ENCODE measurements at places on chromosomes 2 and 18.

DNA sequence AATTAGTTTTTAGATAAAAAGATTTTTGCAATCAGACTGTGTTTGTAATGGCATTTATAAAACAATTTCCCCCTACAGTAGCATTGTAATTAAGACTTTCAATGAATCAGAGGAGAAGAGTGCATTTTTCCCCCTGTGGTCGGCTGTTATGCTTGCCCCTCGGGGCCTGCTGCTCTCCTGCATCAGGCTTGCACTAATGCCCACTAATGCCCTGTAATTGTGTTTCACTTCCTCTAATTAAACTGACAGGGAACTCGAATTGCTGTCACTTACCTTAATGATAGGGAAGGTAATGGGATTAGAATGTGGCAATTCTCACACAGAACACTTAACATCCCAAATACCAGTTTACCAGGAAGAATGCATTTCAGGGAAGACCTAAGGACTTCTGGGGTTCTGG lies 61.2 kb upstream of the LRRTM1 start:
- DNase-seq: no peak

GRCh38 chr2:105943977-105944376 lies 199.3 kb downstream of the NCK2 start:
- no peak for DNase-seq

DNA sequence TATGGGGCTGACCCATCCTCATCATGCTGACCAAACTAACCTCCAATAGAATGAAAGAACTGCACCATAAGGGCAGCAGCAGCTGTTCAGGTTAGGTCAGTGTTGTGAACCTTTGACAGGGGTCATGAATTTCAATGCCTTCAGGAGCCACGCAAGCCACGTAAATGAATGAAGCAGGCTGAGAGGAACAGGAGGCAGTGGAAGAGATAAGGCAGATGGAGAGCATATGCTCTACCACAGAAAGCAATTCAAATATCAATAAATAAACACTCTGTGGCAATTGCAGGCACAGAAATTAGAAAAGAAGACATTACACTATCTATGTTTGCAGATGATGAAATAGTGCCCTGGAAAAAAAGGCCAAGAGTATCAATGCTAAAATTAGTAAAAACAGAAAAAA lies 56.3 kb downstream of the SCG2 start:
- DNase-seq: no peak

DNA sequence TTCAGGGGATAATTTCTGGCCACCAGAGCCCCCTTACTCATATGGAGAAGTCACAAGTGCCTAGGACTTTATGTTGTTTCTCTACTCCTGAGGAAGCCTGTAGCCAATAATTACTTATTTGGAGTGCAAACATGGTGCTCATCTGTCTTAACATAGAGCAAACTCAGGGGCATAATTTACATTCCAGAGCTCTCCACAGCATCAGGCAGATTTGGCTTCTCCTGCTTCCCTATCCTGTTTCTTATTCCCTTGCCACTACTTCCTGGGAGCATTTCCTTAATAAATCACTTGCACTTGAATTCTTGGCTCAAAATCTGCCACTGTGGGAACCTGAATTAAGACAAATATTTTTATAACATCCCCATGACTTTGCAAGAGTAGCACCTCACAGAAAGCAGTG lies 960.9 kb downstream of the SOCS6 start:
- no peak for DNase-seq

DNA sequence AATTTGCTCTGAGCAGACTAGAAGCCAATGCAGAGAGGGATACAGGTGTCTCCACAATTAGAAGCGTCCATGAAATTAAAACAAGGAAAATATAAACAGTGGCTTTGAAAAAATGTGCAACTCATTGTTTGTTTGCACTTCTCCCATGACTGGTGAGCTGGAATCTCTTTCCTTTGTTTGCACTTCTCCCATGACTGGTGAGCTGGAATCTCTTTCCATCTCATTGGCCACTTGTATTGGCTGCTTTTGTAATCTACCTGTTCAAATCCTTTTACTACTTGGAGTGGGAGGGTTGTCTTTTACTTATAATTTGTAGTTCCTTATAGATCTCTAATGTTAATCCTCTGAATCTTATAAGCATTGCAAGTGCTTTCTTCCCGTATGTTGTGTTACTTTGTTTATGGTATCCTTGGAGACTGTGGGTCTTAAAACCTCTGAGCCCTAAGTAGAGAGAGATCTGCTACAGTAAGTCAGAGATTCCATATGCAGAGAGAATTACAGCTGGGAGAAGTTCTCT lies 94.1 kb downstream of the RTN4 start:
- no peak for DNase-seq

DNA sequence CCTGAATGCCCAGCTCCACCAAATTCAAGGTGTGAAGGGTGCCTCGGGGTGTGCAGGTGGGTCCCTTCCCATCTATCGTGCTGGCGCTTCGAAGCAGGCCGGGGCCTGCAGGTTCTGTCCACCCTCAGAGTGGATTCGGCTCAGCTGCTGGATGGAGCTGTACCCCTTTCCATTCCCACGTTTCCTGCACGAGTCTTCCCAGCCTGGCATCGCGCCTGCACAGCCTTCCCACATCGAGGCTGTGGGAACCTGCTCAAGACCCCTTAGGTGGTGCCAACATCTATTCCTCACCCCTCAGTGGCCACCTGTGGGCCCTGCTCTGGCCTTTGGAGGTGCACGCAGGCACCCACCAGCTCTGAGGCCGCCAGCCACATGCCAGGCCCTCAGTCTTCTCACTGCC lies 65.7 kb downstream of the PDCL3 start:
- DNase-seq: no peak

- no peak for DNase-seq
These were observed 110.4 kb upstream of the DYNAP start for GRCh38 chr18:54480616-54481015.

GRCh38 chr2:7665880-7666279 lies 748.7 kb downstream of the RNF144A start:
- no peak for DNase-seq

Measured in cortex of kidney (tissue), 1 donor.